Activated CD4-positive, alpha-beta T cell treated with anti-CD3 and anti-CD28 coated beads, Interleukin-2, amount 50 U/mL, for 4 hours (primary cell): ENCODE measurements at places on chromosomes 1 and 21.

GRCh38 chr1:154756793-154757548 is 113.1 kb downstream of the KCNN3 start:
- DNase-seq = no peak

GRCh38 chr1:98813738-98814309 is 152.3 kb downstream of the SNX7 start:
- no peak for DNase-seq

DNA sequence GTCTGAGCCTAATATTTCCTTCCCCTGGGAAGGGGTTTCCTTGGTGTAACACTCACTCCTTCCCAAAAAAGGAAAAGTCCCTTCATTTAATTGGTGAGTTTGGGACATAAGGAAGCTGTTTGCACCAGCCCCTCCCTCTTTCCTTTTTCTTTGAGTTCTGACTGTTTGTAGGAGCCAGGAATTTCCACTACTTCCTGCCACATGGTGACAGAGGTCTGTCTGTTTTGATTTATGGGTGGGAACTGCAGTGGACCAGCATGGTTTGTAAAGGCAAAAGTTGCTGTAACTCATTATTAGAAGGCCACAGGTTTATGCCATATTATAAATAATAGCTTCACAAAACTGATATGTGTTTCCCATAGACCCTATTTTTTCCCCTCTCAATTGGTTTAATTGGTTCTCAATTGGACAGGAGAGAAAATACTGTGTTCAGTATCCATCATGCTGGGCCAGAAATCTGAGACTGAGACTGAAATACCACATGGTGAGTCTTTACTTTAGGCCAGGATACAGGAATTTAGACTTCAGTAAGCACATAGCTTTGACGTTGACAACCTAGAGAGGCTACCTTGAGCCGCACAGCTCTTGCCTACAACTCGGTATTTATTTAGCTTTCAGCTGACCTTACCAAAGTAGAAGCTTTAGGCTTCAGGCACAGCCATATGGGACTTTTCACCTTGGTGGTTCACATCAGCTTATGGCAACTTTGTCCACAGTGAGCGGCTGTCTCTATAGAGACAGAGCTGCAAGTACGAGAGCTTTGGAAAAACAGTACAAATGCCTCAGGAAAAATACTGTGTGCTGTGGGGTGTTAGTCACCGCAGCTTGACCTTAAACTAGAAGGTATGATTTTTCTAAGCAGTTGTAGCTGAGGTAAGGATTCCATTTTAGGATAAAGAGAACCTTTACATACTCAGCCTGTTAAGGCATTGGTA is 40.0 kb upstream of the RGS7 start:
- no peak for DNase-seq

- DNase-seq = no peak
Observed at GRCh38 chr21:29708401-29708800, 231.4 kb downstream of the GRIK1 start.

DNA sequence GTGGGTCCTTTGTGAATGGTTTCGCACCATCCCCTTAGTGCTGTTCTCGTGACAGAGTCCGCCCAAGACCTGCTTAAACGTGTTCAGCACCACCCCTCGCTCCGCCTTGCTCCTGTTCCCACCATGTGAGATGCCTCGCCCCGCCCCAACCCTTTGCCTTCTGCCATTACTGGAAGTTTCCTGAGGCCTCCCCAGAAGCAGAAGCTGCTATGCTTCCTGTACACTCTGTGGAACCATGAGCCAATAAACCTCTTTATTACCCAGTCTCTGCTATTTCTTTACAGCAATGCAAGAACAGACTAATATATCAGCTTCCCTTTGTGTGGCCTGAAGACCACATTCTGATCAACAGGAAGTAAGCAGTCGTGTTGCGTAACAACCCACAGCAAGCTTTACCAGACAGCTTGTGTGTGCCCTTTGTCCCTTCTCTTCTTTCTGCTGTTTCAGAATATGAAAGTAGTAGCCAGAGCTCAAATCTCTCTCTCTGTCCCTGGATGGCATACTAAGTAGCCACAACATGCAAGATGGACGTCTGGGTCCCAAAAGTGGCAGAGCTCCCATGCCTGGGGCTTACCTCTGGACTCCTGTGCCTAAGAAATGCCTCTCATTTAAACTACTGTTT is 14.1 kb downstream of the HENMT1 start:
- DNase-seq = peak; percentile 70
